Natural killer cell treated with Interleukin-12 subunit alpha and Interleukin-12 subunit beta and Interleukin-15 and Interleukin-18, amount 100 ng/mL, for 72 hours (primary cell): ENCODE measurements at places on chromosomes 5 and 9. TPM values are rescaled to one million over a fixed set of nuclear protein-coding genes. Genes with fewer than 3 reads are reported as not detected.

The PCDHGC3 gene
- 1.8 TPM for total RNA-seq

The HAVCR1 gene
- 23.9 TPM for total RNA-seq

The PRRX2 gene
- total RNA-seq, result not detected

The CACNA1B gene
- total RNA-seq, result 0.11 TPM

- H3K4me3 ChIP-seq, result peak overlapping the region; percentile 63
- peaks cover 74% of the 10 kb centered on the region for H3K4me1 ChIP-seq
- H3K36me3 ChIP-seq, result peaks cover 11% of the 10 kb centered on the region
- DNase-seq, result no peak
- peak overlapping the region; percentile 96 for H3K27ac ChIP-seq
Observed at GRCh38 chr5:143220748-143221251, 182.7 kb downstream of the NR3C1 start.

GRCh38 chr9:88829276-88829675 is 162.0 kb upstream of the S1PR3 start:
- peaks cover 75% of the 10 kb centered on the region for H3K27me3 ChIP-seq
- DNase-seq, result no peak
- H3K4me1 ChIP-seq, result peaks cover 6% of the 10 kb centered on the region
- no peak overlapping the region for H3K4me3 ChIP-seq
- H3K36me3 ChIP-seq, result no peaks in the 10 kb centered on the region

DNA sequence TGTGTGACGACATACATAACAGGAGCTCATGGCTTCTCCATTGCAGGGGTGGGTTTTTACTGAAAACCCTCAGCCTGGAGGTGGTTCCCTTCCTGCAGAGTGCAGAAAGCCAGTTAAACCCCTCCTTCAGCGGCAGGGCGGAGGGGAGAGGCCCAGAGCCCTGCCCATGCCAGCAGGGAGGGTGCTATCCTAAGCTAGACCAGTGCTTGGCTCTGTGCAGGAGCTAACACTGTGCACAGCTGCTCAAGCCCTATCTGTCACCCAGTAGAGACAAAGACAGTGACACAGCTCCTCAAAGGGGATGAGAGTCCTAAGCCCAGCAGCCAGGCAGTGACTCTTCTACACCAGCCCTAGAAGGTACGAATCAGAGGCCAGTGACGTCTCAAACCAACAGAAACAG is 70.0 kb upstream of the ZSWIM6 start:
- H3K36me3 ChIP-seq, result no peaks in the 10 kb centered on the region
- H3K4me1 ChIP-seq, result no peaks in the 10 kb centered on the region

DNA sequence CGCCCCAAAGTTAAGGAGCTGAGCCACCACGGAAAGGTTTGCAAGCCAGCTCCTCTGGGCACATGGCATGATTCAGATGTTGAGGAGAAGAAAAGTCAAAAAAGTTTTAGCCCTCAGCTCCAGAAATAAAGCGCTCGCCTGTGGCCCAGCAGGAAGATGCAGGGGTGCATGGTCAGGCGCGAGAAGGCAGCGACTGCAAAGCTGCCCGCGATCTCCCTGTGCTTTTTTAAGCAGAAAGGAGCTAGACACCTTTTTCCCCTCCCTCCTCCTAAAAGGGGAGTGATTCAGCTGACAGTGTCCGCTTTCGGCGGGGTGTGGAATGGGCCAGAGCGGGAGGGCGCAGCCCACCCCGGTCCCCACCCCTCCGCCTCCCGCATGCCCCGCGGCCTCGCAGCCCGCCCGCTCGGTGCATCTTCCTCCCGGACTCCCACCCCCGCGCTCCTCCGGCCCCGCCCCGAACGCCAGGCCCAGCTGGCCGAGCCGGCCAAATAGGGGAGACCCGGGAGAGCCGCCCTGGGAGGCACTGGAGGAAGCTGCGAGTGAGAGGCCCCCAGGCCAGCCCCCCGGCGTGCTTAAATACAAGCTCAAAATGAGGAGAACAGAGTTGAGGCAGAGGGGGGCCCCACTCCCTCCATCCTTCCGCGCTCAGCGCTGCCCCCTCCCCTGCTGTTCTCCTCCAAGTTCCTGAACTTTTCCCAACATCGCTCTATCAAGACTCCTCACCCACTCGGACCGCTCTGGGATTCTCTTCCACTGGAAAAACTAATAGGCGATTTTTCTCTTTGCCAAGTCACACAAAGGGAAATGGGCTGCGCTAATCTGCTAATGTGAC is at the start of gene ADAMTS12:
Gene ADAMTS12 (minus strand): TSS at position 203 of the 832 bp plus-strand sequence. CDS start 134 bp downstream, at position 69.
- H3K4me3 ChIP-seq, result no peak within 1 kb of the TSS
- H3K36me3 ChIP-seq, result peaks cover 4% of the 10 kb centered on the region
- peaks cover 33% of the 10 kb centered on the region for H3K27me3 ChIP-seq
- no peak for DNase-seq
- no peaks in the 10 kb centered on the region for H3K4me1 ChIP-seq
- no peak within 1 kb of the TSS for H3K27ac ChIP-seq

DNA sequence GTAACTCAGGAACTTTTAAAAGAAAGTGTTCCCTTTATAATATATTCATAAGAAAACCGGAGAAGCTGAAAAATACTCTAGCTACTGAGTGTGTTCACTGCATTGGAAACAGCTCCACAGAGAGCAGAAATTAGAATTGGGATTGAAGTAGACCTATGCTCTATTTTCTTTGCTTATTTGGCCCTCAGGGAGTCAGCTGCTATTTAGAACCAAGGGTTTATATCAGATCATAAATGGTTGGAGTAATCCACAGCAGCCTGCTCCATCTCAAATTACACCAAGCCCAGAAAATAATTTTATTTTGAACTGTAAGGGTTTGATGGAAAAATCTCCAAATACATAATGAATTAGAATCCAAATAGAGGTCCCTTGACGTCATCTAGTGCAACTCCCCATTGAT is 202.6 kb downstream of the ADAMTSL1 start:
- no peaks in the 10 kb centered on the region for H3K27me3 ChIP-seq
- DNase-seq, result no peak
- no peak overlapping the region for H3K4me3 ChIP-seq
- no peaks in the 10 kb centered on the region for H3K36me3 ChIP-seq
- H3K27ac ChIP-seq, result no peak overlapping the region

DNA sequence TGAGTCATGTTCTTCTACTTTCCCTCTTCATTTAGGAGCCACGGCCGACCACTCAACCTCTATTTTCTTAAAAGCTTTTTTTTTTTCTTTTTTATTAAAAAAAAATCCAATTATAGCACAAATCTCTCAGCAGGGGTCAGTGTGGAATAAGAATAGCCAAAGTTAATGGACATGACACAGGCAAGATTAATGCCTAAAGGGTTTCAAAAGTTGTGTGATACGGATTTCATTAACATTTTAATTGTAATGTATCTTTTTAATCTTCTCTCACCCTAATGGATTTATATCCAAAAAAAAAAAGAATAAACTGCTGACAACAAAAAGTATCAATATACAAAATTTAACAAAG is 5.4 kb downstream of the NACC2 start:
- peak overlapping the region; percentile 65 for H3K27ac ChIP-seq
- H3K36me3 ChIP-seq, result no peaks in the 10 kb centered on the region
- peaks cover under 1% of the 10 kb centered on the region for H3K4me1 ChIP-seq
- H3K27me3 ChIP-seq, result no peaks in the 10 kb centered on the region
- no peak overlapping the region for H3K4me3 ChIP-seq

DNA sequence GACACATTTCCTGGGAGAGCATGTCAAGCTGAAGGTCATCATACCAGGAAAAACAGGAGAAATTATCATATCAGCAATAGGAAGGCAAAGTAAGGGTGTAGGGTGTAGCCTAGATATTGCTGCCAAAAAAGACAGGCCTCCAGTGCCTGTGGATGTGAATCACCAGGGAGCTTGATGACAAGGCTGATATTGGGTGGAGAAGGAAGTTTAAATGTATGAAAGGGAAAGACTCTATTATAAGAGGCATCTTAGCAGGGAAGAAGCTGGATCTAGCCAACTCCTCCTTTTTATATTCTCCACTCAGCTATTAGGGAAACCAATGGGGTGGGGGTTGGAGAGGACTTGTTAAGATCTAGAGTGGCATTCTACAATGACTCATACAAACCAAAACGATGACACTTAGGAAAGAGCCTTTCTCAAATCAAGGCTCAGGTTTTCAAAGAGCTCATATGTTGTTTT is 13.4 kb upstream of the TXNDC8 start:
- H3K4me3 ChIP-seq, result no peak overlapping the region
- no peaks in the 10 kb centered on the region for H3K4me1 ChIP-seq
- peaks cover 2% of the 10 kb centered on the region for H3K27me3 ChIP-seq

- no peak for DNase-seq
- no peak overlapping the region for H3K4me3 ChIP-seq
- peaks cover 4% of the 10 kb centered on the region for H3K27me3 ChIP-seq
- H3K27ac ChIP-seq, result no peak overlapping the region
Observed at GRCh38 chr5:153659039-153659736, 168.7 kb downstream of the GRIA1 start.

- peaks cover 16% of the 10 kb centered on the region for H3K27me3 ChIP-seq
- no peaks in the 10 kb centered on the region for H3K4me1 ChIP-seq
- no peak overlapping the region for H3K4me3 ChIP-seq
- H3K27ac ChIP-seq, result no peak overlapping the region
Observed at GRCh38 chr9:69771775-69772418, 12.1 kb upstream of the PTAR1 start.

GRCh38 chr5:43193894-43194265 is 1.9 kb downstream of the NIM1K start:
- H3K36me3 ChIP-seq, result no peaks in the 10 kb centered on the region
- DNase-seq, result no peak
- peak overlapping the region; percentile 85 for H3K4me3 ChIP-seq
- H3K4me1 ChIP-seq, result peaks cover 22% of the 10 kb centered on the region
- peaks cover 6% of the 10 kb centered on the region for H3K27me3 ChIP-seq

- H3K27ac ChIP-seq, result no peak overlapping the region
- no peaks in the 10 kb centered on the region for H3K4me1 ChIP-seq
- DNase-seq, result no peak
- no peaks in the 10 kb centered on the region for H3K27me3 ChIP-seq
Observed at GRCh38 chr5:180618487-180618828, 27.2 kb upstream of the SCGB3A1 start.

- H3K36me3 ChIP-seq, result peaks cover 7% of the 10 kb centered on the region
- no peak overlapping the region for H3K27ac ChIP-seq
- no peak for DNase-seq
- no peak overlapping the region for H3K4me3 ChIP-seq
Observed at GRCh38 chr9:122848256-122848943, 20.0 kb upstream of the PDCL start.

GRCh38 chr5:98292496-98292895 is 481.0 kb upstream of the RGMB start:
- H3K4me1 ChIP-seq, result no peaks in the 10 kb centered on the region
- DNase-seq, result no peak
- H3K27me3 ChIP-seq, result no peaks in the 10 kb centered on the region
- H3K27ac ChIP-seq, result no peak overlapping the region
- no peak overlapping the region for H3K4me3 ChIP-seq

GRCh38 chr5:62977661-62978060 is 399.0 kb downstream of the LRRC70 start:
- H3K4me3 ChIP-seq, result no peak overlapping the region
- no peak for DNase-seq
- H3K4me1 ChIP-seq, result no peaks in the 10 kb centered on the region
- H3K27me3 ChIP-seq, result no peaks in the 10 kb centered on the region
- H3K27ac ChIP-seq, result no peak overlapping the region
- H3K36me3 ChIP-seq, result no peaks in the 10 kb centered on the region

- DNase-seq, result no peak
- no peaks in the 10 kb centered on the region for H3K36me3 ChIP-seq
- H3K27ac ChIP-seq, result no peak overlapping the region
- H3K27me3 ChIP-seq, result peaks cover 13% of the 10 kb centered on the region
- H3K4me1 ChIP-seq, result no peaks in the 10 kb centered on the region
Observed at GRCh38 chr9:117405950-117406705, 8.7 kb downstream of the ASTN2 start.

DNA sequence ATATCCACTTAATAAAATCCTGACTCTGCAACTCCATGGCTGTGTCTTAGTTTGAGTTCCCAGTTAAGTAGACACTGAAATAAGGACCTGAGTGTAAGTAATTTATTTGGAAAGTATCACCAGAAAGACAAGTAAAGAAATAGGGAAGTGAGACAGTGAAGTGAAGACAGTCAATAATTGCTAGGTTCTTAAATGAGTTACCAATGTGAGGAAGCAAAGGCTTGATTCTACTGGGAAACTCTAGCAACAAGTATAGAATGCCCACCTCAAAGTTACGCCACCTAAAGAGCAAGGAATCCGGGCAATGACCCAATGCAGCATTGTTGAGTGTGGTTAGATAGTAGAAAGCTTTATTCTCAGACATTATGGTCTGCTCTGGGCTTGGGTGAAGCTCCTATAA is 383.9 kb downstream of the TLR4 start:
- H3K27me3 ChIP-seq, result no peaks in the 10 kb centered on the region
- H3K4me3 ChIP-seq, result no peak overlapping the region
- DNase-seq, result no peak
- H3K27ac ChIP-seq, result no peak overlapping the region
- H3K36me3 ChIP-seq, result no peaks in the 10 kb centered on the region

- no peaks in the 10 kb centered on the region for H3K36me3 ChIP-seq
- no peak for DNase-seq
- H3K27me3 ChIP-seq, result no peaks in the 10 kb centered on the region
- H3K4me3 ChIP-seq, result no peak overlapping the region
- no peak overlapping the region for H3K27ac ChIP-seq
Observed at GRCh38 chr9:137832191-137832700, 45.3 kb upstream of the CACNA1B start.
